Neural crest cell (in vitro differentiated cells): ENCODE measurements at places on chromosomes 2 and 18.

GRCh38 chr2:15758848-15759247 lies 167.2 kb downstream of the DDX1 start:
- DNase-seq: no peak

DNA sequence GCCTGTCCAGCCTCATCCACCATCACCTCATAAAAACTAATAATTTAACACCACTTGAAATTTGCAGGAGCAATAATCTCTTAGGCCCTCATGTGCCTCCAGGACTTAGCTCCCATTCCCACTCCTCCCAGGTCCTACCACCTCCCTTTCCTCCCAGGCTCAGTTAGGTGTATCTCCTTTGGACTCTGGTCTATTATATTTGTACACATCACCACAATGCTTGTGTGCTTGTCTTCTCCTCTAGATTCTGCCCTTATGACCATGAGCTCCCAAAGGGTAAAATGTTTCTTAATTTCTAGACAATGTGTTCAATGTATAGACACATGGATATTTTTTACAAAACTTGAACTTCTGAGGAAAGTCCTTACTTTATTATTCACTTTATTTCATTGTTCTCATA lies 182.0 kb upstream of the ZC3H15 start:
- DNase-seq: no peak

- no peak for DNase-seq
Measured at GRCh38 chr18:51654488-51655326, 457.2 kb upstream of the MEX3C start.

DNA sequence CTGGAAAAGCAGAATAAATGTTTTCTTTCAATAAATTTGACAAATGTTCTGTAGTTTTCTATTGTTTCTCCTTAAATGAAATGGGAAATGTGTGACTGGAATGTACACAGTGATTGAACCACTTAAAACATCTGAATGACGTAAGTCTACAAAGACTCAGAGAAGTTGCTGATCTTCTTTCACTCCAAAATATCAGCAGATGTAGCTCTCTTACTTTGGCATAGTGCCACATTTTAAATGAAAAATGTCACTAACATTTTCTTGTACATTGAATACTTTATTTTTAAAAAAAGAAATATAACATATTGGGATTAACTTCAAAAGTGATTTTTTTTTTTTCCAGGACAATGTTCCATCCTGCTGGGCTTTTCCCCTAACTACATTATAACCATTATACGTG lies 565.6 kb downstream of the TMEM182 start:
- no peak for DNase-seq

GRCh38 chr2:149561309-149561926 lies 26.2 kb downstream of the MMADHC start:
- DNase-seq: peak; percentile 51

- no peak for DNase-seq
Measured at GRCh38 chr2:214077727-214078126, 333.1 kb upstream of the VWC2L start.

DNA sequence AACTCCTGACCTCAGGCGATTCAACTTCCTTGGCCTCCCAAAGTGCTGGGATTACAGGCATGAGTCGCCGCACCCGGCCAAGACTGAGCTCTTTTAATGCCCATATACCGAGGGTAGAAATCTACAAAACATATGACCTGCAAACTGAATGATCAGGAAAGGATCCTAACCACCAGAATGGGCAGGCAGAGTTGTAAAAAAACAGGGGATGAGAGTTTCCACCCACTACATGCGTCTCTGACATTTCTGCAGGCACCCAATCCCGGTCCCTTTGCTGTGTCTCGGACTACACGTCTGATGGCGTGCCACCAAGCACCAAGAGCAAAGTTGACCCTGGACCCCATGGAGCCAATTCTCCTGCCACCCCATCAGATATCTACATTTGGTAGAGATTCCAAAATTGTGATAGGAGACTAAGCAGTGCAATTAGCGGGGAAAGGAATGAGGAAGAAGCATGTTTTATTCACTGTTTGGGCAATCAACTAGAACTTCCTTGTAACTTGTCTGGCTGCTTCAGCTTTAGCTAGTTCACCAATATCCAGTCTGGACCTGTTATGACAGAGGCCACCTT lies 74.1 kb downstream of the ATP8B1 start:
- no peak for DNase-seq

GRCh38 chr2:176885661-176886060 lies 326.9 kb upstream of the HNRNPA3 start:
- DNase-seq: no peak

DNA sequence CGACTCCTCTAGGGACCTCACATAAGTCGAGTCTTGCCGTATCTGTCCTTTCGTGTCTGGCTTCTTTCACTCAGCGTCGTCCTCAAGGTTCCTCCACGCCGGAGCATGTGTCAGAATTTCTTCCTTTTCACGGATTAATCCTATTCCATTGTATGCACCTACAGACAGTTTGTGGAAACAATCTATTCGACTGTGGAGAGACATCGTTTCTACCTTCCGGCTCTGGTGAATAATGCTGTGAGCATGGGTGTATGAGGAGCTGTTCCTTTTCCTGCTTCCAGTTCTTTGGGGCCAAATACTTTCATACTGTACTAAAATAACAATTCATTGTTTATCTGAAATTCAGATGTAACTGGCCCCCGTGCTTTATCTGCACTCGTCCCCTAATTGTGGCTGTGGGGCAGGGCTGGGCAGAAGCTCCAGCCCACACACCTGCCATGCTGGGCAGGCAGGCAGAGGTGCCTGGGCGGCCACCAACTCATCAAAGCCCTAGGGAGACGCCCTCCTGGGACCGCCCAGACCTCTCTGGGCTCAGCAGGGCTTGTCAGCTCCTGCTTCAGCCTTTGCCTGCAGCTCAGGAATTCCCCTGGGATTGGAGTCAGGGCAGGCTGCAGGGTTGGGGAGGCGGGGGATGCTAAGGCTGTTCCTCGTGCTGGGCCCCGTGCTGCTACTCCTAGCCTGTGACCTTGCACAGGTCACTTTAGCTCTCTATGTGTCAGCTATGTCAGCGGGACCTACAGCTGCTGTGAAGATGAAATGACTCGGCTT lies 14.5 kb downstream of the GPC1 start:
- DNase-seq: no peak

DNA sequence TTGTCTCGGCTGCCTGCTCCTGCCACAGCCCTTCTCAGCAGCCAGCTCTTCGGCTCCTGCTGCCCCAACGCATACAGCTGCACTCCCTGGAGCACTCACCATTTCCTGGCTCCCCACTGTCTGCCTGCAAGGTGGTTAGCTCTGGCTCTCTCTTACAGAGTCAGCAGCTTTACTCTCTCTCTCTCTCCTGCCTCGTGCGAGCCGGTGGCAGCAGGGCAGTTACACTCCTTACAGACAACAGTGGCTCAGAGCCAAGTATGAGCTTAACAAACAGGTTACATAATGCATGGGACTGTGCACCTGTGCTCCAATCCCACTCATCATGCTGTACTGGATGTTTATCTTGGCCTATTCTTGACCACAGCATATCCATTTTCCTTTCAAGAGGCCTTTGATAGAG lies 47.4 kb upstream of the DNAJC10 start:
- no peak for DNase-seq

DNA sequence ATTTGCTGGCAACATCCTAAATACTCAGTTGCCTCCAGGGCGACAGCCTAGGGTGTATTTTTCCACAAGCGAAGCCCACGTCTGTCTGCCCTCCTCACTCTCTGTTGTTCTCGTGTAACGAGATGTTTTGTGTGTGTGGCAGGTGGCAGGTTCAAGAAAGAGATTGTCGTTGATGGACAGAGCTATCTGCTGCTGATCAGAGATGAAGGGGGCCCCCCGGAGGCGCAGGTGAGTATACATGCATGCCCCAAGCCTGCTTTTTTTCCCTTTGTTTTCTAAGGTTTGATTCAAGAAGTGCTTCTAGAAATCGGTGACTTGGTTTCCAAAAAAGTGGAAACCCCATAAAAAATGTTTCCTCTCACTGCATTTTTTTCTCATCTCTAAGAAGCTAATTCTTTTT lies 247.0 kb downstream of the AGAP1 start:
- no peak for DNase-seq

GRCh38 chr2:156765450-156765849 lies 329.3 kb downstream of the GPD2 start:
- no peak for DNase-seq

DNA sequence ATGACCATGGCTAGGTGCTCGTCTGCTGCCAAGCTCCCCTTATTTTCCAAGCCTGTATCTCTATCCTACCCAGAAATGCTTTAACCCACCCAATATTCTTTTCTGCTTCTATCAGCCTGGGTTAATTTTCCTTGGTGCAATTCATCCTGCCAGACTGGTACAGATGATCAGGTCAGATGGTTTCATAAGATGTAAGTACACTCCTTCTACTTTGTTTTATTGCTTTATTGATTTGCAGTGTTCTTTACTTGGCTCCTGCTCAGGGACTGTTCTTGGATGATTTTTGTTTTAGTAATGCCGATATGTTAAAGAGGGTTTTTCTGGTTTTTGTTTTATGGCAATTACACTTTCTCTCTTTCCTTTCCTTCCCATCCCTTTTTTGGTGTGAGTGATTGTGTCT lies 2.4 kb upstream of the SGO2 start:
- DNase-seq: no peak

DNA sequence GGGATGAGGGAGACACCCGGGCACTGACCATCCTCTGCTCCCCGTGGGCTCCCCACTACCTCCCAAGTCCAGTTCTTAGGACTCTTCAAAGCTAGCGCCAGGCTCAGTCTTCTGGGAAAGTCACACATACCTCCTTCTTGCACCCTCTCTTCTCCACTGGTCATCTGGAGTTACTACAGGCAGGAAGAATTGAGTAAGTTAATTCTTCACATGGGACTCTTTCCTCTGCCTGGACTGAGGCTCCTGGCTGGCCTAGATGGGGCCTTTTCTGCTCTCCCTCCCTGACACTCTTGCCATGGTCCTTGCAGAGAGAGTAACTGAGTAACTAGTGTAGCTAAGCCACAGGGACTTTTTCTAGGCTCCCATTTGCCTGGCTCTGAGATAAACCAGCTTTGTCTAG lies 96.5 kb upstream of the CELF4 start:
- no peak for DNase-seq

DNA sequence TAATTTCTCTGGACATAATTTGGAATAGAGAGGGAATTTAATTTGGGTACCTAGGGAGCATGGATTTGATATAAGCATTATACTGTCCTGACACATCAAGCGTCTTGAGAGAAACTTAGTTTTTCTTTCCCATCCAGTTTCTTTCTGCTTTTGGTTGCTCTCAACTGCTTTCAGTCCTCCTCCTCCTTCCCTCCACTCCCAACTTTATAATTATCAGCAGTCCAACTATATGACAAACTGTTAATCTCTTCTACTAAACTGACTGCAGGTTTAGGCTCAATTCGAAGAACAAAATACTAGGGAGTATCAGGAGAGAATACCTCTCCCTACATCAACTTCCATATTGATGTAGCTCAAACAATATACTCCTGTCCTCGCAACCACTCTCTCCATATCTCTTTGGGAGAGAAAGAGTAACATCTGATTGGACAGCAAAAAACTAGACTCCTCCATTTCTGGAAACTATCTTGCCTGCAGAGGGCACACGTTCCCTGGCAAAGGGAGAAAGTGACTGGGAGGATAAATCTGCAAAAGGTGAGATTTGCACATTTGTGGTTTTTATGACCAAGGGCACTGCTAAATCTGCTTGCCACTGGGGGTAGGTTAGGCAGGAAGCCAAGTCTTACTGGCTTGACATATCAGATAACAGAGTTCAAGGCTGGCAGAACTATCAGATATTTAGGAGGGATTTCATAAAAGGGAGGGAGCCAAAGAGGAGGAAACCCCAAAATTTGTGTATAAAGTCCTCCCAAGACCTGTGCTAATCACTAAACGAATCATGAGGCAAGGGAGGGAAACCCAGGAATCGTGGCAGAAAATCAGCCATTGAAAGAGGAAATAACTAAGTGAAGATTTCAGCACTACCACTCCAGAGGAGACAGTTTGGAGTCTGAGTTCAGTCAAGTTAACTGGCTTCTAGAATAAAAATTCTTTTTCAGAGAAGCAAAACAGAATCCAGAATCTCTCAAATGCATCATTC lies 40.0 kb downstream of the ICA1L start:
- peak; percentile 35 for DNase-seq

GRCh38 chr18:715626-716025 lies 3.2 kb upstream of the ENOSF1 start:
- no peak for DNase-seq

DNA sequence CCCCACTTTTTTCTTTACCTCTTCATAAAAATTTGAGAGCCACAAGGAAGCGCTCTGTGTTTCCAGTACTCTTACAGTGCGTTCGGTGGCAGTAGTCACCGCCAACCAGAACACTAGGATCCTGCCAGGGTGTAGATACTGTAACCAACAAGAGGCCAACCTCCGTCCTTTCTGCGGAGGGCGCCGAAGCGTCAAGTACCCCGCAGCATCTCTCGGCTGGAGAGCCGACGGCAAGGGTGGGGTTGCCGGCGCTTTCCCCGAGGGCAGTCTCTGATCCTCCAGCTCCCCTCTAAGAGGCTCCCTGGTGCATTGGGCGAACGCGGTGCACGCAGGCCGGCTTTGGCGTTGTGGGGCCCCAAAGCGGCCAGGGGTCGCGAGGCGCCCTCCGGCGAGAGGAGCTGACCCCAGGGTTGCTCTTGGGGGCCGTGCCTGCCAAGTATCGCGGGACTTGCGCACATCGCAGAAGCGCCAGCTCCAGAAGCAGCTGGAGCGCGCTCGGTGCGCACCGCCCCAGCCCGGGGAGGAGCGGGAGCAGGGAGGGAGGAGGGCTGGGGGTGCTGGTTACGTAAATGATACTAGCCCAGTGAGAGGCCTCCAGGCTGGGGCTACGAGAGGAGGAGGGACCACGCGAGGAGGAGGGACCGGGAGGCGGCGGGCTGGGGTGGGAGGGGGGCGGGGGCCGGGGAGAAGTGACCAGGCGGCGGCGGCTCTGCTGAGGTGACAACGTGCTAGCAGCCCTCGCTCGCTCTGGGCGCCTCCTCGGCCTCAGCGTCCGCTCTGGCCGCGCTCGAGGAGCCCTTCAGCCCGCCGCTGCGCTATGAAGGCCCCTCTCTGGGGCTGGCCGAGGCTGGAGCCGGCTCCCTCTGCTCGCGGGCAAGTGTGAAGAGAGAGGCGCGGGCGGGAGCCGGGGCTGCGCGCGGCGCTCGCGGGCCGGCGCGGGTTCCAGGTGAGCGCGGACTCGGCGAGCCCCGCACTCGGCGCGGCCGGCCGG lies at the start of gene GALNT13:
Gene GALNT13 (plus strand): TSS at position 692 of the 991 bp plus-strand sequence.
- DNase-seq: peak; percentile 74

DNA sequence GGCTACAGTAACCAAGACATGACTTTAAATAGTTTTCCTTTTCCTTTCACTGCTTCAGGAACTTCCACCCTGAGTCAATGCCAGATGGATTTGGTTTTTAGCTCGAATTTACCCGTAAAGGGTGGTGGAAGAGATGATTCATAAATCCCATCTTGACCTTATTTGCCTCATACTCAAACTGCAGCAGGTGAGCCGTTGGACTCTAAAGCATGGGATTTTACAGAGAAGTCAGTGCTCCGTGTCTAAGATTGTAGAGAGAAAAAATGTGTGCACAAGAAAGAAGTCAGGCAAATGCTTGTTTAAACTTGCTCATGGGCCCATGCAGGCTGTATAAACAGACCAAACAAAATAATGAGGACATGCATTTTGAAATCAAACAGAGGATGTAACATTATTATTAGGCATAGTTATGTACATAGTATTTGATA lies 369.7 kb upstream of the TRIB2 start:
- no peak for DNase-seq
